ENCODE measurements at places on chromosomes 2 and 18.

- DNase-seq = no peak
Observed at GRCh38 chr2:133541376-133541775, 26.9 kb downstream of the NCKAP5 start.

DNA sequence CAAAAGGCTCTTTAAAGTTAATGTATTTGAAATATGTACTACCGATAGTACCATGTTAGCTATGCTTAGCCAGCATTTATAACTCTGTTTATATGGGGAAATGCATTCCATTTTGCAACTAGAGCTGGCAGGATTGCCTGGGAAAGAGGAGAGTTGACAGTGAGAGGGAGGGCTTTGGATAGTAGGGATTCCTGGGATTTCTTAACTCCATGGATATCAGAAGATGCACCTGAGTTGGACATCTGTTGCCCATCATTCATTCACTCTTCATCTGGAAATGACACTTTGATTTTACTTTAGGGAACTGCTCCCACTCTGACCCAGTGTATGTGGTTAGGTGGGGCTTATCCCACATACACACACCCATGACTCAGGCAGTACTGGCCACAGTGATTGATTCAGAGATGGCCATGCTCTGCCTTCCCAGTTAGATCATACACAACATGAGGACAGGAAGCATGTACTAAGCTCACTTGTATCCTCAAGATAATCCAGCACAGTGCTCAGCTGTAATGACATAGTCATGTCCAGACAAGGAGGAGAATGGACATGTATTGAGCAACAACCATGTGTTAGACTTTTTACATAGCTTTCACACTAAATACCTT lies 248.8 kb downstream of the MREG start:
- DNase-seq = no peak

DNA sequence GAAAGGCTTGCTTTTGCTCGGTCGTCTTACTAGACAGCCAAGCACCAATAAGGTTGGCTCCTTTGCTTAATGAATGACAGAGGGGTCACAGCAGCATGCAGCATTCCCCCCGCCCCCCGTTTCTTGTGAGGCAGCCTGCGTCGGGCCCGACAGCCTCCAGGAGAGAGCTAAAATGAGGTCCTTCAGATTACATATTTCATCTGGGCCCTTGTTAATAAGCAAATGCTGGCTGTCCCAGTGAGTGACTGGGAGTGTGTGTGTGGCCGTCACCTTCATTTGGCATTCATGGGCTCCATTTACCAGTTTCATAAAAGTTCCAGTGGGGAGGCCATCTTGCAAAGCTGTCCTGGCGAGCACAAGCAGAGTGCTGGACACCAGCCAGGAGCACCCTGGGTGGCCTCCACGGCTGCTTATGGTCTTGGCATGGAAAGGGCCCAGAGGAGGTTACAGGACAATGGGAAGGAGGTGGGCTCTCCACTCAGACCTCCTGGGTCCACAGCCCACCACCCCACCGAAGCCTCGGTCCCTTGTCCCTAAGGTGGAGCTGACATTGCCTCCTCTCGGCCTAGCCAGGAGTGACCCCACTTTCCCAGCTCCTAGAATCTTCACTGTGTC lies 37.2 kb downstream of the ODC1 start:
- DNase-seq = no peak

DNA sequence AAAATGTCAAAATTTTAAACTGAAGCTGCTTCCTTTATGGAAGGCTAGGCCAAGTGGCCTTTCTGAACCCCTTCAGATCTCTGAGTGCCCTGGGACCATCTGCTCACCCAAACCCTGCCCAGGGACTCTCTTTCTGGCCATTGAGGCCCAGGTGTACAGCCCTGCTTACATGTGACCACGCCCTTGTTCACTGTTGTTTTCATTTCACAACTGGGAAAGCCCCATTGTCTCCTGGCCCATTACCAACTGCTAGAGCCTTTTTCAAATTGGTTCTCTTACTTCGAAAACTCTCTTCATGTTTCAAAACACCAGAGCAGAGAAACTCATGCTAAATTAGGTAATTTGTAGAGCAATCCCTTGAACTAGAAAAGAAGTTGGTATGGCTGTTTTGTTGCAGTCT lies 219.5 kb upstream of the TANK start:
- no peak for DNase-seq

- DNase-seq = no peak
Observed at GRCh38 chr2:217695033-217695520, 307.7 kb downstream of the TNS1 start.

- no peak for DNase-seq
Observed at GRCh38 chr18:74760436-74760835, 162.8 kb downstream of the ZNF407 start.

GRCh38 chr2:74181739-74182138 lies 3.1 kb upstream of the MOB1A start:
- DNase-seq = no peak

DNA sequence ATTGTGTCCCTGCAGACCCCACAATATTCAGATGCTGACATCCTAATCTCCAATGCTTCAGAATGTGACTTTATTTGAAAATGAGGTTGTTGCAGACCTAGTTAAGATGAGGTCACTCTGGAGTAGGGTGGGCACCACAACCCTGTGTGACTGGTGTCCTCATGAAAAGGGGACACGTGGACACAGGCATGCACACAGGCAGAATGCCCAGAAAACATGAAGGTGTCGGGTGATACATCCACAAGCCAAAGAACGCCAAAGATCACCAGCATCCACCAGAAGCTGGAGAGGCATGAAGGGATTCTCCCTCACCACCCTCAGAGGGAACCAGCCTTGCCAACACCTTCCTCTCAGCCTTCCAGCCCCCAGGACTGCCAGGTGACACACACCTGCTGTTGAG lies 69.3 kb downstream of the AFF3 start:
- no peak for DNase-seq

GRCh38 chr2:165725421-165725820 lies 68.6 kb downstream of the GALNT3 start:
- DNase-seq = no peak

GRCh38 chr2:204258890-204259289 lies 286.4 kb upstream of the PARD3B start:
- no peak for DNase-seq

GRCh38 chr2:45836740-45837139 lies 185.3 kb downstream of the PRKCE start:
- no peak for DNase-seq

DNA sequence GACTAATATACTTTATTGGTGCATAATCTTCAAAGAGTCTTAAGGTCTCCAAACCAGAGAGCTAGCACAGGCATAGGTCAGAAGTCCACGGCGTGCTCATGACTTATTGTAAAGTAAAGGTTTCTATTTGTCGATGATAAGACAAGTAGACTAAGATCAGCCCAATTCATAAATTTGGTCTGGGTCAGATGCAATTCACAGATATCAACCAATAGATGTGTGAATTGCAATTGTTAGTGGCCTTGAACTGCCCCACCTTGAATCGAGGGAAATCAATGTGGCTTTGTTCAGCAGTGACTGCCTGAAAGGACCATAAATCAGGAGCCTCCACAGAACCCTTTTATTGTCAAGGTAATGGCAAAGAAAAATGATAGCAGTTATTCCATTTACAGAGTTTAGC lies 39.1 kb upstream of the CPS1 start:
- DNase-seq = no peak

DNA sequence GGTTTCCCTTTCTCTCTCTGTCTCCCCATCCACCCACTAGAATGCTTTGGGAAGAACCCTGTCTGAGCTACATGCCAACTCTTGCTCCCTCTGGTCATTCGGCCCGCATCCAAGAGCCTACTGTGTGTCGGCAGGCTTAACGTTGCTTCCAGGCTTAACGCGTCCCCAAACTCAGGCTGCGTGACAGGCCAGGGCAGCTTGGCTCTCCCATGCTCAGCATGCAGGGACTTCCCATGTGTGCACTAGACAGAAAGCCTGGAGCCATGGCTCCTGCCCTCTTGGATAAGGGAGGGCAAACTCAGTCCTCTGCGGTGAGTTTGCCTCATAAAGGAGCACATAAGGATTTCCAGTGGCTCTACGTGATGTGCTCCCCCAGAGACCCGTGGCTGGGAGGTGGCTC lies 43.2 kb downstream of the RPL31 start:
- no peak for DNase-seq

DNA sequence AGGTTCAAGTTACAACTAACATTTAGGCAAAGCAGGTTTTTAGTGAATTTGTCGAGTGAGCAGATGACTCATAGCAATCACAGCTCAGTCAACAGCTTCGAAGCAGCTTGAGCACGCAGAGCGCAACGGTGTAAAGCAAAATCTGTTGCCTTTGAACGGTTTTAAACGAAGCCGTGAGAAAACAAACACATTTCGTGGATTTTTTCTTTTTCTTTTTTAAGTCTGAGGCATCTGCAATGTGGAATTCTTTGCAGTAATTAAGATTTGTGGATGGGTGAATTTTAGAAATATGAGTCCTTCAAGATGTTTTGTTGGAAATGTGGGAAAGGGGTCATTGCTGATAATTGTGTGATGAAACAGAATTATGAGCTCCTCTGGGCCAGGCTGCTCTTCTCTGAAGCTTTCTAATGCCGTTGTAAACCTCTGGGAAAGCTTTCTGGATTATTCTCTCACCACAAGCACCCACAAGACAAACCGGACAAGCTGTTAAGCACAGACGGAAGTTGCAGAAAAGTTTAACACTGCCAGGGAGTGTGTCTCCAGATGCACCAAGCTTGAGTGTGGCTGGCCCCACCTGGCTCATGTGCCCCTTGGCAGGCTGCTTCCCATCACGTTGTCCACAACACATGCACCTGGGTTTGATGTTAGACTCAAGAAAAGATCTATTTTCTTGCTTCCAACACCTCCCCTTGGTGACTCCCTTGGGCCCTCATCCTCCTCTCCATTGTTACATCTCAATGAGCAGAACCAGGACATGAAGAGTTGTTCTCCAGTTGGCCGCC lies 224.7 kb downstream of the ACKR3 start:
- no peak for DNase-seq

DNA sequence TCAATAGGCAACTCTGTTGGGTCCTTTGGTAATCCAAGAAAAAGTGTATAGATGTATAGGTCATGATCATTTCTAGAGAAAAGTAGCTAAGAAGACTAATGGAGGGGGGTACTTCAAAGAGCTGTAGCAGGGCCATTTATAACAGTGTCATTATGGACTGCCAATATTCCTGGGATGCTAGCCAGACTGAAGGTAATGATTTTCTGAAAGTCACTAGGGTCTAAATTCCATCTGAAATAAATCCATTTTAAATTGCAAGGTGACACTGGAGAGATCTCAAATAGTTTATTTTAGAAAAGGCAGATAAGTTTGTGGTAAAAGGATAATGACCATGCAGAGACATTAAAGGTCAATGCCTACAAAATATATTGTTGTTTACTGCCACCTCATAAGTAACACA lies 4.5 kb upstream of the SPC25 start:
- DNase-seq = no peak

- DNase-seq = no peak
Observed at GRCh38 chr2:215272918-215273317, 38.9 kb upstream of the ATIC start.

DNA sequence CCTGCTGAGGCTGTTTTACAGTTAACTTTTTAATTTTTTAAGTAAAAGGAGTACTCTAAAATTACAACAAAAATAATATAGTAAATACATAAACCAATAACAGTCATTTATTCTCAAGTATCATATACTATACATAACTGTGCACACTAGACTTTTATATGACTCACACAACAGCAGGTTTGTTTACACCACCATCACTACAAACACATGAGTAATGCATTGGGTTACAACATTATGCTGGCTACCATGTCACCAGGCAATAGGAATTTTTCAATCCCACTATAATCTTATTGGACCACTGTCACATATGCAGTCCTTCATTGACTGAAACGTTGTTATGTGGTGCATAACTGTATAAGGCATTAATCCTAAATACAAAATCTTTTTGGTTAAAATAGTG lies 42.5 kb downstream of the RASGRP3 start:
- DNase-seq = no peak

DNA sequence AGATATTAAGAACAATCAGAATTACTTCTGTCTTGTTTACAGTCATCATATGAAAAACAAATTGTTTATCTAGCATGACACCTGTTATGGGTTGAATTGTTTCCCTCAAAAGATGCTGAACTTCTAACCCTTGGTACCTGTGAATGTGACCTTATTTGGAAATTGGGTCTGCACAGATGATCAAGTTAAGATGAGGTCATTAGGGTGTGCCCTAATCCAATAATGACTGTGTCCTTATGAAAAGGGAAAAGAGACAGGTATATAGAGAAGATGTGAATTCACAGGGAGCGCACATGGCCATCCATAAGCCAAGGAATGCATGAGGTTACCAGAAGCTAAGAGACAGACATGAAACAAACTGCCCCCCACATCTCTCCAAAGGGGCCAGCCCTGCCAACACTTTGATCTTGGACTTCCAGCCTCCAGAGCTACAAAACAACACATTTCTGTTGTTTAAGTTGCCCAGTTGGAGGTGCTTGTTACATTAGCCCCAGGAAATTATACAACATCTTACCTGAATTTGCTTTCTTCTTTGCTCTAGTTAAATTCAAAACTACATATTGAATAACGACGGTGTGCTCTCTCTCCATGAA lies 2.3 kb upstream of the HPCAL1 start:
- no peak for DNase-seq

- no peak for DNase-seq
Observed at GRCh38 chr2:62110415-62111025, 85.4 kb upstream of the B3GNT2 start.

DNA sequence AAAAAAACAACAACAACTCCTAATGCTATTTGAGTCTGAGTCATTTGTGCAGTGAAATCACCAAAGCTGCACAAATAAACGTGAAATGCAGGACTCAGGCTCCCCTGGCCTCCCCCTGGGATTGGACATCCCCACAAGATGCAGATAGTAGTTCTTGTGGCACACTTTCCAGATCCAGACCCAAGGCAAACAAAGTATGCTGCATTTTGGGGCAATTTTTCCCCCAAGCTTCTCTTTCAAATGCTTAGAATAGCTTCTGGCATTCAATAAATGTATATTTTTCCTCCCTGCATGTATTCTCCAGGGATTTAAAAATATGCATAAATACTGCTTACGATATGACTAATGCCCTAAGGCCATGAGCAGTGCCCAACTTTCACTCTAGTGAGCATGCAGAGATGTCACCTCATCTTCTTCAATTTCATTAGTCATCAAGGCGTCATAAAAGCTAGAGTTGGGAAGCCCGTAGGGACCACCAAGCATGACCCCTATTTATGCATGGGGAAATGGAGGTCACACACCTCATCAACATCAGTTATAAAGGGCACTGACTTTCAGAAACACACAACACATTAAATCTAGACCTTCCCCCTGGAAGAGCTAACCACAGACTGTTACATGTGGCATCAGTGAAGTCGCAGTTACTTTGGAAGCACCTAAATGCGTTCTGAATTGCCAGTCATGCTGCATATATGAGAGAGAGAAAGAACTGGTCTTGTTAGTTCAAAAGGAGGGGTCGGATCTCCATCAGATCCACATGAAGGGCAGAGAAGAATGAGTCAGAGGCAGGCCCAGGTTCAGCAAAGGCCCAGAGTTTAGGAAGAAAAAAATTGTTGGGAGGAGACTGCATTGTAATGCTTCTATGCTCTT lies 374.1 kb downstream of the LPIN1 start:
- no peak for DNase-seq

- no peak for DNase-seq
Observed at GRCh38 chr2:120738117-120738516, 2.4 kb downstream of the GLI2 start.

- DNase-seq = no peak
Observed at GRCh38 chr2:60306267-60306861, 247.1 kb downstream of the BCL11A start.

- peak; percentile 89 for DNase-seq
Observed at GRCh38 chr2:74845217-74845751, 11.4 kb downstream of the HK2 start.

- peak; percentile 12 for DNase-seq
Observed at GRCh38 chr2:81481242-81481993, 1176.9 kb upstream of the LRRTM1 start.

Data from pancreas (tissue), 10 donors.